NCI-H2029 (cell line): ENCODE measurements at places on chromosomes 16 and 17.
A peak's percentile ranks its signal among the peaks of the same experiment; 100 is the strongest.

DNA sequence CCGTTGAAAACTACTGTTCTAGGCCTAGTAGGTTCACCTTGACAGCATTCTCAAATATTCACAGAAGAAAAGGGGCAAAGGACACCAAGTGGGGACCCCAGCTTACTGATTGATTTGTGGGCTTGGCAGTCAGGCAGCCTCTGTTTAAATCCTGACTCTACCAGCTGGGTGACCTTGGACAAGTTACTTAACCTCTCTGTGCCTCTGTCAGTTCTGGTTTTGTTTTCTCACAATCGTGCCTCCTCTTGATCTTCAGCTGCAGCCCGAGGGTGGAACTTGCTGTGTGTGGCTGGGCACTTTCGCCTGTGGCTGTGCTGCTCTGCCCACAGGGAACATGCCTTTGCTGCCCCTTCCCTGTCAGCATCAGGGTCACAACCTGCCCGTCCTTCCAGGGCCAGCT is 17.8 kb downstream of the RAP1GAP2 start:
- no peak for DNase-seq

DNA sequence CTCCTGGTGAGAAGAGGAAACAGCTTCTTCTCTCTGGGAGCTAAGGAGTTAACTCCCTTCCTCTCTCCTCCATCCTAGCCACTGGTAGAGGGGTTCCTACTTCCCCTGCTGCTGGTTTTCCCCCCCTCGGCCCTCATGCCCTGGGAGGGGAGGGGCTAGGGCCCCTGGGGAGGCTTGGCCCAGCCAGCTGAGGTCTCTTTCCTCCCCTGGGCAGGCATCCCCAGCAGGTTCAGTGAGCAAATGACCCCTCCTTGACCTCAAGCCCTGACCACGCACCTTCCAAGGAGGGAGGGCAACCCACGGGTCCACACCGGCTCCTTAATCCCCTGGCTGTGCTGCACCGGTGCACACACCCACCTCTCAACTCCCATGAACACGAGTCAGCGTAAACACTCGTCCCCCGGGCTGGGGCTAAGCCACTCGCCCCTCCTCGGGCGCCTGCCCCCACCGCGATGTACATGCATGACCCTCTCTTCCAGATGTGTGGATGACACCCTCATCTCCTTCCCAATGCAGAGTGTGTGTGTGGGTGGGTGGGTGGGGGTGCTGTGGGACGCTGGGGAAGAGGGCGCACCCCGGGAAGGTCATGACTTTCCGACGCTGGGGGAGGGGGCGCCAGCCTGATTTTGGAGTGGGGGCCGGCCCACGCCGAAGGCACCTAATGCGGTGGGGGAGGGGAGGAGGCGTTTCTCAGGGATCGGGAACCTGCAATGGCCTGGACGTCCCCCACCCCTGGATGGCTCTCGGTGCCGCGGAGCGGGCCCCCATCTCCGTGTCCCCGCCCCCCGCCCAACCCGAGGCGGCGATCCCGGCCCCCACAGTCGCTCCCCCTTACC is 33.7 kb downstream of the SRCIN1 start:
- no peak for DNase-seq

- peak; percentile 36 for DNase-seq
Observed at GRCh38 chr17:34579979-34580684, 750 bp downstream of the TMEM132E start.

DNA sequence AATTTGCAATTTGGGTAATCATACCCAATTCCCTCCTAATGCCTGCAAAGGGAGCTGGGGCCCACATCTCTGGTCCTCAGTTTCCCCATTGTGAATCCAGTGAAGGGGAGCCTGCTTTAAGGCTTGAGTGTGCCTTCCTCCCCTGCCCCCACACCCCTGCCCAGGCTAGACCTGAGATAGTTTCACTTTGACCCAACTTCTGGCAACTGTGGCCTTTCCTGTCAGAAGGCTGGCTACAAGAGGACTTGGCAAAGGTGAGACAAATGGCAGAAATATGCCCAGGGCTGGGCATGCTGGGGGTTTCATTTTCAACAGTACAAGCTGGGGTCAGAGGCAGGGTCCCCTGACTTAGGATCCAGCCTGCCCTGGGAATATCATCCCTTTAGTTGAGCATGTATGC is 10.0 kb downstream of the SOCS1 start:
- DNase-seq, result no peak

GRCh38 chr17:21167303-21167702 is 40.5 kb downstream of the DHRS7B start:
- no peak for DNase-seq

DNA sequence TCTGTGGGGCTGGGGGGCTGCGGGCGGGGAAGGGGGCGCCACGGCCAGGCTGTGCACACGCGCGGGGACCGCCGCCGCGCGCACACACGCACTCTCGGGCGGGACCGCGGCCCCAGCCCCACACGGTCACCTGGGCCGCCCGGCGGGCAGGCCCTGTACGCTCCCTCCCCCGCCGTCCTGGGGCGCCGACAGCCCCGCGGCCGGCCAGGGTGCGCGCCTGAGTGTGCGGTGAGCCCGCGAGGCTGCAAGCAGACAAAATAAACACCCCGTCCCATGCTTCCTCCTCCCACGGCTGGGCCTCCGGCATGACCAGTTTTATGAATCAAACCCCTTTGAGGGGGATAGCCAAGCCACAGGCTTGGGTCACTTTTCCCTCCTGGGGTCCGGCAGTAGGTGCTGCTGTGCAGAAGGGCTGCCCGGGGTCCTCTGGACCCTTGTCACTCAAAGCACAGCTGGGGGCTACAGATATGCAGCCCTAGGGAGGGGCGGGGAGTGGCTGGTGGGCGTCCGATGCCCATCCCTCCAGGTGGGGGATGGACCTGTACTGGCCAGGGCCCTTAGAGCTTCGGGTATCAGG is 441 bp downstream of the VASN start:
- DNase-seq, result no peak

- DNase-seq, result peak; percentile 76
Observed at GRCh38 chr17:30104575-30105339, 11.9 kb upstream of the NSRP1 start.

DNA sequence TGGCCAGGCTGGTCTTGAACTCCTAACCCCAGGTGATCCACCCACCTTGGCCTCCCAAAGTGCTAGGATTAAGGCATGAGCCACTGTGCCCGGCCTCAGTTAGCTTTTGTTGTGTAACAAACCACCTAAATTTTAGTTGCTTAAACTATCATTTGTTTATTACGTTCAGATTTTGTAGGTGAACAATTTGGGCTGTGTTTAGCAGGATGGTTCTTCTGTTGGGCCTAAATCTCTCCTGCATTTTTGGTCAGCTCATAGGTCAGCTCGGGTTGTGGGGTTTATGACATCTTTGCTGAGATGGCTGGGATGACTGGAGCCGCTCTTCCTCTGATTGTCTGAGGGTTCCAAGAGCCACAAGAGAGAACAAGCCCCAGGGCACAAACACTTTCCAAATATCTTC is 21.1 kb upstream of the NLRP1 start:
- DNase-seq, result no peak

DNA sequence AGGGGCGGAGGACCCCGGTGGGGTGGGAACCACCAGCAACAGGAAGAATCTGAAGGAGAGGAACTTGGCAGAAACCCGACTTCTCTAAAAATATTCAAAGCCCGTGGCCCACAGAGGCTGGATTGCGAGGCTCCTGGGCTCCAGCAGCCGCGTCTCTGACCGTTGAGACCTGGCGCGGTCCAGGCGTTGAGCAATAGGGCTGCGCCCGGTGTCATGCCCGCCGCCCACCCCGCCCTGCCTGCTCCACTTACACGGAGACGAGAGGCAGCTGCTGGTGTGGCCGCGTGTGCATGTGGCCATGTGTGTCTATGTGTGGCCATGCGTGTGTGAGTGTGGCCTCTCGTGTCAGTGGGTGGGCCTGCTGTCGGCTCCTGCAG is 83.6 kb downstream of the IRF8 start:
- no peak for DNase-seq
